ENCODE measurements at places on chromosomes 3 and 15. TPM values are rescaled to one million over a fixed set of nuclear protein-coding genes. Genes with fewer than 3 reads are reported as not detected.

The RYR3 gene
- 3.1 TPM for total RNA-seq

The IL20RB gene
- total RNA-seq = not detected

The LOXL1 gene
- total RNA-seq = 260 TPM

The BUB1B gene
- not detected for total RNA-seq

The ITIH4 gene
- total RNA-seq = 9.8 TPM

The POMGNT2 gene
- 14.5 TPM for total RNA-seq

The TLR9 gene
- not detected for total RNA-seq

The CHRNA3 gene
- not detected for total RNA-seq

The TTLL13 gene
- total RNA-seq = not detected

The SEMA3F gene
- 75.0 TPM for total RNA-seq

The AQR gene
- total RNA-seq = 17.5 TPM

The DPPA2 gene
- total RNA-seq = not detected

The HTR3E gene
- total RNA-seq = not detected

The BHLHE40 gene
- total RNA-seq = 52.2 TPM

DNA sequence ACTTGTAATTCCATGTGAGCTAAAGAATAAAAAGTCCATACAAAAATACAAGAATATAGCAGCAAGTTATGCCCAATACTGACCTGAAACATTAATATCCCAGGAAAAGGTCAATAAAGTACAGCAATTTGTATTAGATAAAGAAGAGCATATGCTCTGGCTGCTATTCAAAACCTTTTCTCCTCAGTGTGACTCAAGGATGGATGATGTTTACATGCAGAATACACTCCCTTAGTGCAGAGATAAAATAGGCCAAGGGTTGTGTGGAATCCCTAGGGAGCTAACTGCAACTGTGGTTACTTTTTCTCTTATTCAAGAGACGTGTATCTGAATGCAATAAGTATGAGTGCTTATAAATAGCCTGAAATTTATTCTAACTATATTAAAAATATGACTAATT, 78.7 kb downstream of the SLC9A9 start:
- no peaks in the 10 kb centered on the region for H3K27me3 ChIP-seq
- no peak for DNase-seq
- H3K4me3 ChIP-seq = no peak overlapping the region
- H3K4me1 ChIP-seq = peaks cover 4% of the 10 kb centered on the region

- peaks cover 6% of the 10 kb centered on the region for H3K36me3 ChIP-seq
- no peak overlapping the region for H3K4me3 ChIP-seq
- H3K27me3 ChIP-seq = no peaks in the 10 kb centered on the region
- H3K4me1 ChIP-seq = no peaks in the 10 kb centered on the region
- no peak for DNase-seq
Observed at GRCh38 chr3:88132894-88133293, 16.9 kb upstream of the C3orf38 start.

DNA sequence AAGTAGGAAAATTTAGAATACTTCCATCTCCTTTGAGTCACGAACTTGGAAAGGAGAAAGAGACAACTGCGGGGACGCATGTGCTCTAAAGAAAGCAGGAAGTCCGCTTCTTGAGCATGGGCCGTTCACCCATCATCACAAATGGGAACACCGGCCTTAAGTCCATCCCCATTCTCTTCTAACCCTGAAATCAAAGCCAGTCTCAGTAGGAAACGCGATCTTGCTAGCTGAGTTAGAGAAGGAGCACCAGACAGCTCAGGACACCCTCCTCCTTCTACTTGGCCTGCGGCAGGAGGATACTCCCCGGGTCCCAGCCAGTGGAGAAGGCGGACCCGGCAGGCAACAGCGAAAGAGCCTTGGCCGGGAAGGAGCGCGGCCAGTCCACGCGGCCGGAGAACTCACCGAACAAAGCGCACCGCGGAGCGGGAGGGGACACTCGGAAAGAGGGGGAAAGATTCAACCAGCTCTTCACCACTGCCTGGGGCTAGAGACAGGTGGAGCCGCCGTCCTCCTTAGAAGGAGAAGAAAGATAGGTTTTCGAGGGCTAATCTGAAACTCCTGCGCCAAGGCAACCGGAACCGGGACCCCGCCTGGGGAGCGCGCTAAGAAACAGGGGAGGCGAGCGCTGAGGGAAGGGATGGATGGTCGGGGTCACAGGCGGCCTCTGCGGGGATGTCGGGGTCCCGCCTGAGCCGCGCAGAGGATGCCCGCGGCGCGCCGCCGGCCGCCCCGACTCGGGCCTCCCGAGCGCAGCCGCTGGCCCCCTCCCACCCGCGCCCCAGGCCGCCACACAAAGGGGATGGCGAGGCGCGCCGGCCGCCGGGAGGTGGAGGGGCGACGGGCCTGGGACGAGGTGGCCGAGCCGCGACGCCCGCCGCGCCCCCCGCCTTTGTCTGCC, 818 bp downstream of the SLC4A7 start:
- H3K4me3 ChIP-seq = peak overlapping the region; percentile 92
- no peak for DNase-seq
- H3K27me3 ChIP-seq = no peaks in the 10 kb centered on the region

- peak overlapping the region; percentile 51 for H3K27ac ChIP-seq
- no peaks in the 10 kb centered on the region for H3K36me3 ChIP-seq
- no peaks in the 10 kb centered on the region for H3K4me1 ChIP-seq
- H3K27me3 ChIP-seq = no peaks in the 10 kb centered on the region
- peak overlapping the region; percentile 64 for H3K4me3 ChIP-seq
- no peak for DNase-seq
Observed at GRCh38 chr3:192570821-192571791, 156.2 kb downstream of the FGF12 start.

DNA sequence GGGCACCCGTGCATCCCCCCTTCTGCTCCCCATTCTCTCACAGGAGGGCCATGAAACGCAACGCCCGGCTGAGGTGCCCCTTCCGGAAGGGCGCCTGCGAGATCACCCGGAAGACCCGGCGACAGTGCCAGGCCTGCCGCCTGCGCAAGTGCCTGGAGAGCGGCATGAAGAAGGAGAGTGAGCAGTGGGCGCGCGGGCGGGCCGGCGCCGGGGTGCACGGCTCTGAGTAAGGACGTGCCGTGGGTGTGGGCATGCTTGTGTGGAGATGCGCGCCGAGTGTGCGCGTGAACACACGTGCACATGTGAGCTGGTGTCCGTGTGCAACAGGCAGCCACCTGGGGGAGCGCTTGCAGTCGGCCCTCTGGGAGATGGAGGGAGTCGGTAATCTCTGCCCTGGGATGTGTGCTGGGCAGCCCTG, 28.1 kb downstream of the NR1I2 start:
- no peak for DNase-seq
- H3K27ac ChIP-seq = no peak overlapping the region
- peaks cover 7% of the 10 kb centered on the region for H3K4me1 ChIP-seq
- H3K36me3 ChIP-seq = no peaks in the 10 kb centered on the region

GRCh38 chr3:33722626-33723370, 4.7 kb upstream of the CLASP2 start:
- H3K27ac ChIP-seq = peak overlapping the region; percentile 87
- no peak for DNase-seq
- H3K36me3 ChIP-seq = no peaks in the 10 kb centered on the region
- H3K27me3 ChIP-seq = no peaks in the 10 kb centered on the region

DNA sequence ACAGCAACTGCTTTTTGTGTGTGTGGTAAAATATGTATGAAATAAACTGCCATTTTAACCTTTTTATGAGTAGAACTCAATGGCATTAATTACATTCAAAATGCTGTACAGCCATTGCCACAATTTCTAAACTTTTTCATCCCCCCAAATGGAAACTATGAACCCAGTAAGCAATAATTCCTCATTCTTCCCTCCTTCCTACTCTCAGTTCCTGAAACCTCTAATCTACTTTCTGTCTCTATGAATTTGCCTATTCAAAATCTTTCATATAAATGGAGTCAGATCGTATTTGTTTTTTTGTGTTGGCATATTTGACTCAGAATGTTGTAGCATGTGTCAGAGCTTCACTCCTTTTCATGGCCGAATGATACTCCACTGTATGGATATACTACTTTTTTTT, 5.3 kb upstream of the BLM start:
- no peaks in the 10 kb centered on the region for H3K4me1 ChIP-seq
- DNase-seq = no peak
- no peak overlapping the region for H3K4me3 ChIP-seq
- no peaks in the 10 kb centered on the region for H3K27me3 ChIP-seq
- no peak overlapping the region for H3K27ac ChIP-seq

DNA sequence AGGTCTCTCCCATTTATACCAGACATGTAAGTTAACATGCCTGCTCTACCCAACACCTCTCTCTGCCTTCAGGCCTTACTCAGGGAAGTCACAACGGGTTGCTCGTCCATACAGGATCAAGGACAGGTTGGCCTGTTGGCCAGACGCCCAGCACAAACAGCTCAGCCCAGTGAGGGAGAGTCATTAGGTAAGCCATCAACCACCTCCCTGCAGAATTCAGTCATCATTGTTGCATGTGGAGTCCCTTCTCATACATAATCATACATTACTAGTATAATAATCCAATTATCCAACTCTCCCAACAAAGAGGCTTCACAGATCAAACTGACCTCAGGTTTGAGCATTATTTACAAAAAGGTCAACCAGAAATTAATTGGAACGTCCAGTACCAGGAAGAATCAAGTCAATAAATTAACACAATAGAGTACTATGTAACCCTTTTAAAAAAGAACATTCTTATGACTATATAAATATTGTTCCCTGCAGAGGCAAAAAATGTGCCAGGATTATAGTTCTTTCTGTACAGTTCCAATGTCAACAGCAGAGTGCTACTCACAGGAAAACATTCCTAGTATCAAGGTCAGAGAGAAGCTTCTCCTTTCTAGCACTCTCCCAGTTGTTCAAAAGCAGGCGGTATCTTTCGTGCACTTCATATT, 33.2 kb downstream of the HOMER2 start:
- no peaks in the 10 kb centered on the region for H3K4me1 ChIP-seq
- DNase-seq = no peak
- H3K27me3 ChIP-seq = no peaks in the 10 kb centered on the region
- H3K36me3 ChIP-seq = no peaks in the 10 kb centered on the region
- H3K27ac ChIP-seq = no peak overlapping the region

DNA sequence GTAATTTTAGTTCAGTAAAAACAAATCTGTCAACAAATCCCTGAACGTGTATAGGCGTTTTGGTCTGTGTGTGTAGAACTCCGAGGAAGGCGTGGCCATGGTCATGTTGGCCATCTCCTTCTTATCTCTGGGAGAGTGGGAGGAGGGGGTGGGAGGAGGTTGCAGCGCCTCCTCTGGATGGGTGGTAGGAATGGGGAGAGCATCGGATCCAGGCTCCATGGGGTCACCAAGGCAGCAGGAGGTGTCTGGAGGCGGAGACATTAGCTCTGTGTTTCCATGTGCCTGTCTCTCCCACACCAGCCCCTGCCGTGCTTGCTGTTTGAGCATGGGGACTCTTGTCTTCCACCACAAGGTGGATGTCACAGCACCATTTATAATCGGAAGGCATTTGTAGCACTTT, 34.5 kb upstream of the TRPM1 start:
- no peaks in the 10 kb centered on the region for H3K27me3 ChIP-seq
- no peak for DNase-seq
- no peaks in the 10 kb centered on the region for H3K4me1 ChIP-seq

DNA sequence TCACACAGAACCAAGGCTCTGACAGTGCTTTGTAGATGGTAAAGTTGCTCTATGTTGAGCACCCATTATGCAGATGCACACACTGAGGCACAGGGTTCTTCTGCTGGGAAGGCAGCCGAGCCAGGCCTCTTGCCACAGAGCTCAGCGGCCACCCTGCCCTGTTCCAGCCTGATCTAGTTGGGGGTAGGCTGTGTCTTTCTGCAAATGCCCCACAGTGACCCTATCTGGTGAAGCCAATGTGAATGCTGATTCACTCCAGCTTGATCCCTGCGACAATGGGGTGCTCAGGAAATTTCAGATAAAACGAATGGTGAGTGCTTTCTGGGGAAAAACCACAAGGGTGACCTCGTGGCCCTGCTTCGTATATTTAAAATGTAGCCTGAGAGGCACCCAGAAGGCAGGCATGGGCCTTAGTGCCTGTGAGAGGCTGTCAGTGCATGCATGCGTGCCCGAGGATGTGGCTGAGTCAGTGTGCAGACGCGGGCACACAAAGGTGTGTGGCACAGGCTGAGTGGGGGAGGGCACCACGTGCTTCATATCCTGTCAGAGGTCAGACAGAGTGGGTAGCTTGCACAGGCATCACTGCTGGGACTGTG, 85.7 kb downstream of the ATP2B2 start:
- no peaks in the 10 kb centered on the region for H3K27me3 ChIP-seq
- no peak for DNase-seq

- peaks cover 3% of the 10 kb centered on the region for H3K4me1 ChIP-seq
- DNase-seq = no peak
- H3K27me3 ChIP-seq = no peaks in the 10 kb centered on the region
- no peak overlapping the region for H3K4me3 ChIP-seq
- H3K27ac ChIP-seq = no peak overlapping the region
Observed at GRCh38 chr3:51680663-51681230, 9.7 kb downstream of the TEX264 start.

GRCh38 chr3:102237181-102237580, 197.6 kb upstream of the ZPLD1 start:
- no peaks in the 10 kb centered on the region for H3K27me3 ChIP-seq
- no peaks in the 10 kb centered on the region for H3K4me1 ChIP-seq
- H3K4me3 ChIP-seq = no peak overlapping the region
- H3K27ac ChIP-seq = no peak overlapping the region

DNA sequence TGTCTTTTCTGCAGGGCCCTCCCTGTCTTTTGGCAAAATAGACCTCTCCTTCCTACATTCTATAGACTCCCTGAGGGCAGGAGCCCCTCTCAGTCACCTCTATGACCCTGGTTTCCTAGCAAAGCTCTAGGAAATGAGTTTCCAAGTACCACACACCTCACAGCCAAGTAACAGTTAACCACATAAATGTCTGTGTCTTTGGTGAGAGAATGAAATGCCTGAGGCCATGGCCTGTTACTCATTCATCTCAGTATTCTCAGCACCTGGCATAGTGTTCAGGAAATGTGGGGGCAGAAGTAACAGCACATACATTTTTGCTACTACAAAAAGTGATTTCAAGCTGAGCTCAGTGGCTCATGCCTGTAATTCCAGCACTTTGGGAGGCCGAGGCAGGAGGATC, 21.0 kb downstream of the RFT1 start:
- no peak overlapping the region for H3K27ac ChIP-seq
- no peaks in the 10 kb centered on the region for H3K27me3 ChIP-seq
- no peak for DNase-seq
- no peaks in the 10 kb centered on the region for H3K4me1 ChIP-seq
- peaks cover 49% of the 10 kb centered on the region for H3K36me3 ChIP-seq

GRCh38 chr3:51389423-51390183, 1.5 kb upstream of the RBM15B start:
- DNase-seq = no peak
- H3K4me1 ChIP-seq = peaks cover 19% of the 10 kb centered on the region
- H3K27me3 ChIP-seq = no peaks in the 10 kb centered on the region
- peaks cover 44% of the 10 kb centered on the region for H3K36me3 ChIP-seq
- no peak overlapping the region for H3K4me3 ChIP-seq

DNA sequence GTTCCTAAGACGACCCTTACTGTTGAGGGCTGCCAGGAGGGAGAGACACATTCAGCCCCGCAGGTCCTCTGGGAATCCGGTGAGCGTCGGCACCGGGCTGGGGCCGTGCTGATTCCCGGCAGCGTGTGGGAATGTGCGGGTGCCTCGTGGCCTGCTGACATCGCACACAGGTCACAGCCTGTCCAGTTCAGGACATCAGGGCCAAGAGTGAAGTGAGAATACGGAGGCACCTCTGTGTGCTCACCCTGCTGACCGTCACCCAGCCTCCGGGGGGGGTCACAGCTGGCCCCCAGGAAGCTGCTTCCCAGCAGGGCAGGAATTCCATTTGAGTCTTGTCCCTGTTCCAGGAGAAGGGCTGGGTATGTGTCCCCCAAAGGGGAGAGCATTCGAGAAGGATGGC, 53.6 kb downstream of the PGPEP1L start:
- DNase-seq = no peak
- no peak overlapping the region for H3K4me3 ChIP-seq

GRCh38 chr15:31458596-31459399, 132.2 kb downstream of the KLF13 start:
- H3K4me1 ChIP-seq = peaks cover 12% of the 10 kb centered on the region
- DNase-seq = peak; percentile 49
- no peak overlapping the region for H3K27ac ChIP-seq
- H3K36me3 ChIP-seq = no peaks in the 10 kb centered on the region
- no peaks in the 10 kb centered on the region for H3K27me3 ChIP-seq

Data from ascending aorta (tissue), 2 donors.